ENCODE measurements at places on chromosomes 13 and 19.

- no peak for DNase-seq
Observed at GRCh38 chr13:73329355-73329754, 270.6 kb downstream of the KLF5 start.

- no peak for DNase-seq
Observed at GRCh38 chr13:31043957-31044356, 111.5 kb downstream of the TEX26 start.

DNA sequence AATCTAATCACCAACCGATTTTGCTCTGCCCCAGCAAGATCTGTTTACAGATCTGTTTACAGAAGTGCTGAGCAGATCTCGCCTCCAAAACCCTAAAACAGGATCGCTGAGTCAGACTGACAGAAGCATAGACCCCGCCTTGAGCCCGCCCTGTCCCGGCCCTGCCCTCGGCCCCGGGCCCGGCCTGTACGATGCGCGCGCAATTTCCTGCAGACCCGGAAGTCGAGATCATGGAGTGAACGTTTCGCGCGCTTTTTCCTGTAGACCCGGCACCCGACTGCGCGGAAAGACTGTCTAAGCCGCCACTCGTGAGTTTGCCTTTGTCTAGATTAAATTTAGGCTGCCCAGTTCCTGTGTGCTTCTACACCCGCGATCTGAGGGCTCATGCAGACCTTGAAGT is at the start of gene ZNF534:
Gene ZNF534 (plus strand): TSS at position 212 of the 400 bp plus-strand sequence. CDS start 2,327 bp downstream, outside the sequence.
- no peak for DNase-seq

- DNase-seq: no peak
Observed at GRCh38 chr13:27403203-27403678, 21.2 kb upstream of the GTF3A start.

- DNase-seq: no peak
Observed at GRCh38 chr19:57362419-57362818, 932 bp upstream of the TRAPPC2B start.

DNA sequence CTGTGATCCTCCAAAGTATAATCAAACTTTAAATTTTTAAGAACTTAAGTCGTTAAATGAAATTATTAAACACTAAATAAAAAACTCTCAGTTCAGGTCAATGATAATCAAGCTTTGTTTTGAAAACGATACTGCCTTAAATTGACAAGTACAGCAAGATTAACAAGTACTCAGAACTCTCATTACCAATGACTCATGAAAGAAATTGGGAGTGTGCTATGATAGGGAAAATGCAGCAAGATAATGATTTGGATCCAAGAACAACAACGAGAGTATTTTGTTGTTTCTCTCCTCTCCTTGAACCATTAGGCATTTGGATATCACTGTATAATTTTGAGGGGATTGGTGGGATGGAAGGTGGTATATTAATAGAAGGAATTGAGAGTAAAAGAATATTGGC is 10.2 kb downstream of the N4BP2L2 start:
- no peak for DNase-seq

DNA sequence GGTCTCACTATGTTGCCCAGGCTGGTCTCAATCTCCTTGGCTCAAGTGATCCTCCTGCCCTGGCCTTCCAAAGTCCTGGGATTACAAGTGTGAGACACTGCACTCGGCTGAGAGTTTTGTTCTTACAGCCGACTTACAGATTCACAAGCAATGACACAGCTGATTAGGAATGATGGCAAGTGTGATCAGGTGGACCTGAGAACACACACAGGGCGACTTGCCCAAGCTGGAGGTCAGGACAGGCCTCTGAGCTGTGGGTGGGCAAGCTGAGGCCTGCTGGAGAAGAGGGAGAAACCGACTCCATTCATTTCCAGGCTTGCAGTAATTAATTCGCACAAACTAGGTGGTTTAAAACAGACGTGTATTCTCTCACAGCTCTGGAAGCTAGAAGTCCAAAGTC is 8.1 kb upstream of the ATG4D start:
- no peak for DNase-seq

DNA sequence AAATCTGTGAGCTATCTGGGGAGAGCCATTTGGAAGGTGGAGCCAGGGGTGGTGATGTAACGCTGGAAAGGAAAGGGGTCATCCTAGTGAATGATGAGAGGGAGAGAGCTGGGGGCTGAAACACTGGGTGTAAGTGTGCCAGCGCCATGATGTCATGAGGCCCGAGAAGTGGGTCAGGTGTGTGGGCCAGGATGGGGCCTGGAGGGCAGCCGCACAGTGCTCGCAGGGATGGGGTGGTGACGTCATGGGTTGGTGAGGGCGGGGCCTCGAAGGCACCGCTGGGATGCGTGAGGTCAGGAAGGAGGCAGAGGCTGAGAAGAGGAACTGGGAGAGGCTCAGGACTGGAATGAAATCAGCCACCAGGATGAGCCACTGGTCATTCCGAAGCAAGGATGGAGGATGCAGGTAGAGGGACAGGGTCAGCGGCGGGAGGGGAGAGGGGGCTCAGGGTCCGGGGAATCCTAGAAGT is 4.4 kb downstream of the CCDC61 start:
- no peak for DNase-seq

- no peak for DNase-seq
Observed at GRCh38 chr19:19356901-19357566, 36.4 kb downstream of the MAU2 start.

DNA sequence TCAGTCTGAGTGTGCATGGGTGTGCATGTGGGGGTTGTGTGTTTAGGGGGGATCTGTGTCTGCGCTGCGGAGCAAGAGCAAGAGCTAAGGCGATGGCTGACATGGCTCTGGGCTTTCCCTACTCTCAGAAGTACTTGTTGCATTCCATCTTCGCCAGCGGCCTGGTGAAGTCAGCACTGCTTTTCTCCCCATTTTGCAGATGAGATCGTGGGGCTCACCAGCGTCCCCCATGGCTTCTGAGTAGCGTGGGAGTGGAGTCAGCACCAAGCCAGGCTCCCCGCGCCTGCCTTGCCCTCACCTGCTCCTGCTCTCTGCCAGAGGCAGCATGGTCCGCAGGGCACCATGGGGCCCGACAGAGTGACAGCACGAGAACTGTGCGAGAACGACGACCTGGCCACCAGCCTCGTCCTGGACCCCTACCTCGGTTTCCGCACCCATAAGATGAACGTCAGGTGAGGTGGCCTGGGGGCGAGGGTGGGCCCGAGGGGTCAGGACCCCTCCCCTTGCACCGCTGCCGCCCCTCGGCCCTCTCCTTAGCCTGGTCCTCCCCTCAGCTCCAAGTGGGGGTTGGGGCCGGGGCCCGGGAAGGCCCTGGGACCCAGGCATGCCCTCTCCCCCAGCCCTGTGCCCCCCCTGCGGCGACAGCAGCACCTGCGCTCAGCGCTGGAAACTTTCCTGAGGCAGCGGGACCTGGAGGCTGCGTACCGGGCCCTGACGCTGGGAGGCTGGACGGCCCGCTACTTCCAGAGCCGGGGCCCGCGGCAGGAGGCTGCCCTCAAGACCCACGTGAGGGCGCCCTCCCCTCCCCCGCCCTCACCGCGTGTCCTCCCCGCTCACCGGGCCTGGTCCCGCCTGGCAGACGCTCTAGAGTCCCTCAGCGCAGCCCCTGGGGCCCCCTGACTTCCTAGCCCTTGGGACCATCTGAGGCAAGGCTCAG is 2.2 kb downstream of the KMT5C start:
- DNase-seq: no peak

DNA sequence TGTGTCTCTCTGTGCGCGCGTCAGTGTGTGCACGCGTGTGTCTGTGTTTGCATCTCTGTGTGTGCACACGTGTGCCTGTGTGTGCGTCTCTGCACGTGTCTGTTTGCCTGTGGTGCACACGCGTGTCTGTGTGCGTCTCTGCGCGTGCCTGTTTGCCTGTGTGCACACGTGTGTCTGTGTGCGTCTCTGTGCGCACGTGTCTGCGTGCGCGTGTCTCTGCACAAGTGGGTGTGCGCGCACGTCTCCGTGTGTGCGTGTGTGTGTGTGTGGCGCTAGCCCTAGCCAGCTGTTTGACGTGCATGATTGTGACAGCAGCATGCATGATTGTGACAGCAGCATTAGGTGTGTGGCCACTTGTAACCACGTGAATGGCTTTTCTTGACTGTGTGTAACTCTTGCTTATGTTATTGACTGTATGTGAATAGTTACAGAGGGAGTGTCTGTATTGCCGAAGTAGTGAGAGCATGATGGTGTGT is 31.1 kb downstream of the ZNF146 start:
- no peak for DNase-seq

DNA sequence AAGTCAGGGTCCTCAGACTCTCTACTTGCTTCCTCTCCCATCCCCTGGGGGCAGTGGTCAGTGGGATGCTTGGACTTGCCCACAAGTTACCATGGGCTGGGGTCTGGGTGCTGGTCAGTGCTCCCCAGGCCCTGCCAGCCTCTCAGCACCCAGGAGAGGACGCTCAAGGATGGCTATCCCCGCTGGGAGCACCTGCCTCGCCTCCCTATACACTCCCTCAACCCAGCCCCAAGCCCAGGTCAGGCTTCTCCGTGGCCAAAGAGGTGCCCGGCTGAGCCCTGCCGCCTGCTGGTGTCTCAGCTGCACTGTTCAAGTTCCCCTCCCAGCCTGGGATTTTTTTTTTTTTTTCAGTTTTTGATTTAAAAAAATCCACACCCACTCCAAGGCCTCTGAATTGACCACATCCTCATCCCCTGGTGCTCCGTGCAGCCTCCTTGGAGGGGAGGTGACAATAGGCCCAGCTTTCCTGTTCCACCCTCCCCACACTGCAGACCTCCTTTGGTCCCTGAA is 10.8 kb downstream of the F2RL3 start:
- DNase-seq: no peak

DNA sequence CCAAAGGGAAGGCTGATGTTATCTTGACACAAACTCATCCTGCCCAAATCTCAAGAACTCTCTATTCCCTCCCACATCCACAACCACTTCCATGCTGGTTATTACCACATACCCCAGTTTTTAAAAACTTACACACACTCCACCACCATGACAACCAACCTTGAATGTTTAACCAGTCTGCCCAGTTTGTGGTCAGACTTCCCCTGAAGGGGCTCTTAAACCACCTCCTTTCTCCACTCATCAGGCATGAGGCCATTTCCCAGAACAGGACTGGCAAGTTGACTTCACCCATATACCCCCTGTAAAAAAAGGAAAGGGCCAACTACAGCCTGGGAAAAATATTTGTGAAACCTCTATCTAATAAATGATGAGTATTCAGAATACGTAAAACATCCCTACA is 12.4 kb upstream of the ZSCAN4 start:
- no peak for DNase-seq

DNA sequence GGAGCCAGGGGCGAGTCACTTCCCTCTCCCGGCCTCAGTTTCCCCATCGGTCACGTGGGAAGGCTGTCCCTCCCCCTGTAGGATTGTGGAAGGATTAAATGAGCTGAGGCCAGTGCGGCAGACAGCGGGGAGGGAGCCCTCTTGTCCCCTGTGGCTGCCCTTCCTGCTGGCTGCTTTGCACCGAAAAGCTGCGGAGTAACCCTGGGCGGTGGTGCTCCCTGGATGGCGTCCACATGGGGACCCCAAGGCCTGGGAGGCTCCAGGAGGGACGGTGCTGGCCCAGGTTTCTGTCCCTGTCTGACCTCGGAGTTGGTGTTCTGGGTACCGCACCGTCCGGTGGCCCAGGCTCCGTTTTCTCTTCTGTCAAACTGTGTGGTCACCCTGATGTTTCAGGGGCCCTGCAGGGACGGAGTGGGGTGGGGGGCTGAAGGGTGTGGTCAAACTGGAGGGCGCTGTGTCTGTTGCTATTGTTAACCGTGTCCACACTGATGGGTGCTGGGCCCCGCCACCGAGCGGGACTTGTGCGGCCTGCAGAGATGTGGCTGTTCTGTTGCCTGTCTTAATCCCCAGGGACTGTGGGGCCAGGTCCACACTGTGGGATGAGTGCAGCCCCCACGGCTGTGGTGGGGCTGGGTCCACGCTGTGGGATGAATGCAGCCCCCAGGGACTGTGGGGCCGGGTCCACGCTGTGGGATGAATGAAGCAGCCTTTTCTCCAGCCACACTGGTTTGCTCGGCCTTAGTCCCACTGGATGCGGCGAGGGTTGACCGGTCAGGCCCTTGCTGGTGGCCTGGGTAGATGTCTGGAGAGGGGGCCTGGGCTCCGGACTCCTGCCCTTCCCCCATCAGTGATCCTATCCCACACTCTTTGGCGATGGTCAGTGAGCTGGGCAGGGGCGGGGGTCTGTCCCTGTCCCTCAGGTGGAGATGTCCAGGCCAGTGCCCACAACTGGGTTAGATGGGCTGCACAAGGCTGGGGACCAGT is 6.9 kb downstream of the GNA11 start:
- DNase-seq: no peak

DNA sequence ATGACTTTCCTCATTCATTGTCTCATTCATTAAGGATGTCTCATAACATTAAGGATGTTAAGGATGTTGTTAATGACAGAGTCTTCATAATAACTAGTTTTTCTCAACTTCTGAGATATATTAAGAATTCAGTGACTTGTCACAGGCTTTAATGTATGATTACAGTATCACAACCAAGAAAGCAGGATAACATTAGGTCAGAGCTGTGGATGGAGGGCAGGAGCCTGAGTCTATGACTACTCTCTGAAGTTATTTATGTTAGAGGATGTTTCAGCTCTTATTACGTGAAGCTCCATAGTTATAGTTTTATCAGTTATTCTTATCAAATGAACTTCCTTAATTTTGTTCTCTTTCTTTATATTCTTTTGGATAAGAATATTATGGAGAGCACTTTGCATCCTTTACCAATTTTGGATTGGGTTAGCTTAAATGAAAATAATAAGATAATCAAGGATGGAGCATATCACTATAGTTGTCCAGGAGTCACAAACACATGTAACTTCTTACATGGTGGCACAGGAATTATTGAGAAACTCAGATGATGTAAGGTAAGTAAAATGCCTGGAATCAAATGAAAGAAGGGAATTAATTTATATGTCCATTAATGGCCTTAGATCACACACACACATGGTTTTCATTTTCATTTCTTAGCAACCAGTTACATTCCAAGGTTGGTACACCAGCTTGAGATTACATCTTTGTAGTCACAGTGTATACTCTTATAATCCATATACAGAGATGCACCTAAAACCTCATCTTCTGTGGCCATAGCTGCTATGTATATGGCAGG is 57.0 kb downstream of the SLC10A2 start:
- no peak for DNase-seq

DNA sequence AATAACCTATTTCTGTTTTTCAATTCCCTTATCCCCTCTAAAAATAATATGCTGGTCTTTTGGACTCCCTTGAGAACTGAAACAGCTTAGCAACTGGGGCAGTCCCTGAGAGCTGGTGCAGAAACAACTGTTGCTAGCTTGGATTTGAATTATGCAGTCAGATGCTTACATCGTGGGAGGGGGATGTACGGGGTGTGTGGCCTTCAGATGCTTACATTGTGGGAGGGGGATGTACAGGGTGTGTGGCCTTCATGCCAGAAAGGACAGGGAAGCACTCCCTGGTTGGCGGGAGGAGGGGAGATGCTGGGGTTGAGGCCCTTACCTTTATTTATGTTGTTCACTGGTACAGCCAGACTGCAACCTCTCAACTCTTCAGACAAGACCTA is 25.6 kb downstream of the LRCH1 start:
- DNase-seq: no peak
